ENCODE measurements at places on chromosomes 6 and 20.

- no peak for DNase-seq
Observed at GRCh38 chr6:57207141-57207540, 15.0 kb downstream of the RAB23 start.

DNA sequence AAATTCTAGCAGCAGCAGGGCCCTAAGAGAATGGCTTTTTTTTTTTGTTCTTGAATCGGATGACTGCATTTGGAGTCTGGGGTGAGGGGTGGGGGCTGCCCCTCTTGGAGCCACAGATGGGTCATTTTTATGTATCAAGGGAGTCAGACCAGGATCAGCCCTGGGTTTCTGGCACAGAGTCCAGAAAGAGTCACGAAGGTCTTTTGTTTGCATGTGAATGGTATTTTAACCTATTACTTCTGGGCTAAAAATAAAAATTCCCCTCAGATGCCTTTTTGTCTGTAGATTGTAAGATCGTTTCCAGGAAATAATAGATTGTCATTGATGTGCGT lies 72.5 kb downstream of the PHACTR3 start:
- DNase-seq = no peak

- DNase-seq = no peak
Observed at GRCh38 chr6:98636941-98637340, 197.4 kb upstream of the POU3F2 start.

DNA sequence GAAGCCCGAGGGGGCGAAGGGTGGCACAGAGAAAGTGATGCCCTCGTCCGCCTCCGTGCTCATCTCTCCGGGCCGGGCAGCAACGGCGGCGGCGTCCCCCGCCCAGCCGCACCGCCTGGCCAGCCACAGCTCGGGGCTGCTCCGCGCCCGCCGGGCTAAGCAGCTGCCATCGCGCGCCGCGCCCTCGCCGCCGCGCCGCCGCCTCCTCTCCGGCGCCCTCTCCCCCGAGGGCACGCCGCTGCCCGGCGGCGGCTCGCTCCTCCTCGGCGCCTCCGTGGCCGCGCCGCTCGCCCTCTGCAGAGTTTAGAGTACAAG lies 225 bp downstream of the MAP3K5 start:
- DNase-seq = no peak

GRCh38 chr6:14210077-14210476 lies 92.5 kb downstream of the CD83 start:
- no peak for DNase-seq

DNA sequence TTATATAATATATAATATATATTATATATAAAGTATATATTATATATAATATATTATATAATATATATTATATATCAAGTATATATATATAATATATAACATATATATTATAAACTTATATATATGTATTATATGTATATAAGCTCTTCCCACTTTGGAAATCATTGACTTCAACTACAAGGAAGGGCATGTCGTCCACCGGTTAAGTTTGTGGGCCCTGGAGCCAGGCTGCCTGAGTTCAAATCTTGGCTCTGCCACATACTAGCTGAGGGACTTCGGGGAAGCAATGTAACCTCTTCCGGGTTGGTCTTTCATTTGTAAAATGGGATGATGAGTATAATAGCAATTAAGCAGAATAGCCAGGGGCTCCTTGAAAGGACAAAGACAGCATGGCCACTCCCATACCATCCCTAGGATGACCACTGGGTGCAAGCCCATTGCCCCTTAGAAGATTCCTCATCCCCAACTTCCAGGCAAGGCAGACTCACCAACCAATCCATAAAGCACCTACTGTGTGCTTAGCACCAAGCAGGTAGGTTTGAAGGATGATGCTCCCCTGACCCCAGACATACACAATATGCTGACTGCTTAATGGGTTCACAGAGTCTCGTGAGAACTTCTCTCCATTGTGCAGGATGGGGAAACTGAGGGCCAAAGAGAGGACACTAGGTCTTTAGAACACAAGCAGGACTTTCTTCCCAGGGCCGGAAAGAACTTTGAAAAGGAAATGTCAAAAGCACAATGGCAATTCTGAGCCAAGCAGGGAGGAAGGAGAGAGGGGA lies 163.2 kb downstream of the MRPL14 start:
- no peak for DNase-seq

DNA sequence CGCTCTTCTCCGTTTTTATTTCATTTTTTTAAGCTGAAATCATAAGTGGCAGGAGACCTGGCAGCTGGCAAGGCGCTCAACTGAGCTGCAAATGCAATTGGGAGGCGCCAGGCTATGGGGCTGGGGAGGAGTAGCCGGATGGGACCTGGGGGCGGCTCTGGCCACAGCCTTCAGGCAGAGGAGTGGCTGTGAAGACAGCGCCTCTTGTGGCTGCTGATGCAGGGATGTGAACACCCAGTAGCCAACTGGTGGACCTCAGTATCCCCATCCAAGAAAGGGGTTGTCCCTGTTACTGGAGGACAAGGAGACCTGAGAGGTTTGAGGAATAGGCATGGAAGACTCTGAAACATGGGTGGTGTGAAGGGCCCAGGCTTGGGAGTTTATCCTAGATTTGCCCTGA lies 12.6 kb downstream of the KCNK17 start:
- peak; percentile 52 for DNase-seq

GRCh38 chr20:44211177-44212039 lies 837 bp upstream of the OSER1 start:
- peak; percentile 37 for DNase-seq

- DNase-seq = no peak
Observed at GRCh38 chr6:149933461-149933860, 8.4 kb upstream of the ULBP2 start.

- no peak for DNase-seq
Observed at GRCh38 chr20:20092827-20093226, 40.5 kb downstream of the CFAP61 start.

DNA sequence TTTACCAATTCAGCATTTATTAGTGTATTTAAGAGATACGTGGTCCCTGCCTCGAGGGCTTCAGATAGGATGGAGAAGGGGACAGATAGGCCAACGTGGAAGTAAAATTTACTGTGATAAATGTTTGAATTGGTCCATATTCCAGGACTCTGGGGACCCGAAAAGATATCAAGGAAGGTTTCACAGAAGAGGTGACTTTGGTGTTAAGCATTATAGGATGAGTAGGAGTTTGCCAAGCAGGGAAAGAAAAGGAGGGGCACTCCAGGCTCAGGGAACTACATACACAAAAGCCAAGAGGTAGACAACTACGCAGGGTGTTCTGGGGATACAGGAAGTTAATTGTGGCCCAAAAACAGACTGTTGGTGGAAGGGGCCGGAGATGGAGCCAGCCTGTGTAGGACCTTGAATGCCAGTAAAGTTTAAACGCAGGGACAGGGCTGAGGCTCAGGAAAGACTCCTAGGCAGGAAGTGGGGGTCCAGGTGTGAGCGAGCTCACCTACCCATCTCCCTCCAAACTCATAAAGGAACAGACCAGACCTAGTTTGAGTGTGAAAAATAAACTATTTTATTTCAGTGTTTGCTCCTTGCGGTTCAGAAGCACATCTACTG lies 37.0 kb downstream of the TGM2 start:
- no peak for DNase-seq

DNA sequence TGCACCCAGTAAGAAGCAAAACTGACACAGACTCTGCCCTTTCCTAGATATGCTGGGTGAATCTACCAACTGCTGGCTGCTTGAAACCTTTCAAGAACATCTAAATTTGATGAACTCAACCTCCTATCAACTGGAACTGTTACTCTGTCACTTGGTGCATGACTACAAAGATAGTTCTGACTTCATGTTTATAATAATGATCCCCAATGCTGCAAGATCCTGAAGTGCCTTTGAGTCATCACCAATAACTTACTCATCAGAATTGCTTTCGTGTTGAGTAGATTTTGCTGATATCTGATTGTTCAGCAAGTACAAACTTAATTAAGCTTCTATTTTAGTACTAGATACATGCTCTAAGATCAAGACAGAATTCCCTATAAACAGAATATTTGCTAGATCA lies 100.2 kb upstream of the ARMC2 start:
- DNase-seq = no peak

GRCh38 chr6:81511423-81511822 lies 241.1 kb downstream of the TENT5A start:
- no peak for DNase-seq

DNA sequence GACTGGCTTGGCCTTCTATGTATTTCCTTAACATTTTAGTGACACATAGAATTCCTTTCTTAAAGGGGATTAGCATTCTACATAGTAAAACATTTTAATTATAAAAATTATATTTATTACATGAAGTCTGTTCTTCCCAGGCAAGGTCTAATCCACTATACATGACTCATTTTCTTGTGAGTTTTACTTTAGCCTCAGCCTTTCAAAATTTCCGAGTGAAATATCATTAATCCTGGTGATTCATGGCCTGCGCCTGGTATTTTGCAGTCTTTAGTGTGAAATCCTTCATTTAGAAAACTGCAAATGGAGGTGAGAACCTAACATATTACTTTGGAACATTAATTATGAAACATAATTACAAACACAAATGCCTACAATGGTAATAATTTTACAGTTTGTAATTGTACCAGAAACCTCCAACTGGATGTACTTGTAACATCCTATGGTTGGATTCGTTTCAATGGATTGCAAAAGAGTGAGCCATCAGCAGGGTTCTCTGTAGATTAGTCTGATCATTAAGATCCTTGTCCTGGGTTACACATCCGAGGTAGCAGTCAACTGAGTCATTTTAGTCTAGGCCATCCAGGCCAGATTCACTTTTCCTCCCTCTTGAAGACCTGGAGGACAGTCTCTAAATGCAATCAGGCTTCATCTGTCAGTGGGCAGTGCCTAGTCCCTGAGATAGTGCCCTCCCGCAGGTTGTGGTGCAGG lies 272.0 kb downstream of the PACRG start:
- DNase-seq = no peak

DNA sequence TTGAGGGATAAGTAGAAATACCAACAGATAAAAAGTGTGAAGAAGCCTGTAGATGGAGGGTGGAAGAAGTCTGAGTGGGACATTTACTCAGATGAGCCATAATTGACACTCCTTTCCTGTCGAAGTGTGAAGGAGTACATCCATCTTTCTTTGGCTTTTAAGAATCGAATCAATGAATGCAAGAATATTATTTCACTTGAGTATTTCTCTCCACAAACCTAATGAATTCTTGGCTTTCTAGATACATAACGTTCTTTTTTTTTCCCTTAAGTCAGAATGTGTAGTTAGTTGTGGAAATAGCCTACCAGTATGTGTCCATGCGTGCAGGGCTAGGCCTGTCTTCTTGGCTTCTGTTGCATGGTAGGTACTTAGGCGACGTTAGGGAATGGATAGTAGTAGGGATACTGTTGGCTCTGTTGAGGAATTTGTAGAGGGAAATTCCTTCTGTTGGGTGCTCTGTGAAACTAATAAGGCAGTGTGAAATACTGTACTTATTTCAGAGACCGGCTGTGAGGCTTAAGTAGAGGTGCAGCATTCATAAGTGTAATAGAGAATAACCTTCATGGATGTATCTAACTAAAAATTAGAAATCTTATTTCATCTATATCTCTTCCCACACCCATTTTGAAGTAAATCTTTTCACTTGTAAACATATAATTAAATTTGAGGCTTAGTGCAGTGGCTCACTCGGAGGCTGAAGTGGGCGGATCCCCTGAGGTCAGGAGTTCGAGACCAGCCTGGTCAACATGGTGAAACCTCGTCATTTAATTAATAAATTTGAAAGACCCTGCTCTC lies 1.5 kb downstream of the RPS18 start:
- no peak for DNase-seq

GRCh38 chr6:3281631-3282475 lies 23.1 kb downstream of the PSMG4 start:
- DNase-seq = no peak

DNA sequence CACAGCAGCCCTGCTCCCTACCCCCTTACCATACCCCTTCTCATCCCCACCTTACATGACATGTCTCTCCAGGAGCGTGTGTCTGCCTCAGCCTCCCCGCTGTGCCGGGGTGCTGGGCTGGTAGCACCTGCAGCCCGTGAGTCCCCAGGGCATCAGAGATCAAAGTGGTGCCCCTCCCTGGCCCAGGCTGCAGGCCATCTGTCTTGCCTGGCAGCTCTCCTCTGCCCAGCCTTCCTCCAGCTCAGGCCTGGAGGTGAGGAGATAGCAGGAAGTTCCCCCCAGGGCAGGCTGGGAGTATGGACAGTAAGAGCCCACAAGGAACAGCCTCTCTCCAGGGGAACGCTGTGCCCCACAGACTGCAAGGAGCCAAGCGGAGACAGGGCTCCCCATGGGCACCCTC lies 35.3 kb downstream of the GRM4 start:
- DNase-seq = no peak

DNA sequence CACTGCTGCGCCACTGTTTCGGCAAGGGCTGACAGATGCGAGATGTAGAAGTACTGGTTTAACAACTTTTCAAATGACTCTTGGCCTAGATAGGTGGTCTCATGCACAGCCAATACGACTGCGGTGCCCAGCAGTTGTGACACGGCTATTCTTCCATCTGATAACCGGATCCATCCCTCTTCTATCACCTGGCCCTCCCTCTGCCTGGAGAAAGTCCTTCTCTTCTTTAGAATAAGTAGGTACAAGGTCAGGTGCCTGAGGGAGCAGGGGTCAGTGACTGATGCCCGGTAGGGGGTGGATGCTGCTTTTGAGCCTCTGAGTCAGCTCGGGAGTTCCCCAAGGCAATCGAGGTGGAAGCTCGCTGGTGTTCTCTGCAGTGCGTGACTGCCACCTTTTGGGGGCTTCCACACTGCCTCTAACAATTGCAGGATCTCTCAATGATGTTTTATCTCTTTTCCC lies 166.8 kb upstream of the GRIK2 start:
- DNase-seq = peak; percentile 23

DNA sequence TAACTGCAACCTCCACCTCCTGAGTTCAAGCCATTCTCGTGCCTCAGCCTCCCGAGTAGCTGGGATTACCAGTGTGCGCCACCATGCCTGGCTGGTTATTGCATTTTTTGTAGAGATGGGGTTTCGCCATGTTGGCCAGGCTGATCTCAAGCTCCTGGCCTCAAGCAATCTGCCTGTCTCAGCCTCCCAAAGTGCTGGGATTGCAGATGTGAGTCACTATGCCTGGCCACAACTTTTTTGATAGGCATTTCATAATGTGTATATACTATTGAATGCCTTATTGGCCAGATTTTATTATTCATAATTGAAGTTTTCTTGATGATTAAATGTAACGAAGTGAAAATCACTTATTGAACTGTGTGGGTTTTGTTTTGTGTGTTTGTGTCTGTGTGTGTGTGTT lies 27.9 kb downstream of the FIG4 start:
- no peak for DNase-seq

GRCh38 chr20:62791301-62792181 lies 4.7 kb upstream of the MRGBP start:
- peak; percentile 98 for DNase-seq

GRCh38 chr6:109488001-109488400 lies 5.0 kb upstream of the ZBTB24 start:
- DNase-seq = no peak

- no peak for DNase-seq
Observed at GRCh38 chr6:142353690-142354089, 51.9 kb downstream of the ADGRG6 start.

GRCh38 chr6:1423578-1423977 lies 34.2 kb downstream of the FOXF2 start:
- DNase-seq = no peak
